Amygdala (tissue), 56 donors: ENCODE measurements at places on chromosomes 7 and 10.

DNA sequence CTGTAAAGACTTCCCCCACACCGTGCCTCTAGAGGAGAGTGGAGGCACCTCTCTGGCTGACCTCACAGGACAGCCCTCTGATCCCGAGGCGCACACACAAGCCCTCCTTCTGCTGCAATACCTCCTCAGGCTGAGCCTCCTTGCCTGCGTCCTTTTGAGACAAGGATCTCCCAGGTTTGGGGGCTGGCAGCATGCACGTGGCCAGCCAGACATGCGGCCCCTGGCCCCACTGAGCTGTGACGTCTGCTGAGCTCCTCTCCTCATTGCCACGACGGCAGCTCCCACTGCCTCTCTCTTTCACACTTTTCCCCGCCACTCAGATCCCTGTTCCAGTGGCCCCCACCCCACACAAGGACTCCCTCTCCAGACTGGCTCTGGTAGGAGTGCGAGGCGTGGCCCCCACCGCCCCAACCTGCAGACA, 12.2 kb upstream of the DNAAF5 start:
- DNase-seq, result no peak

DNA sequence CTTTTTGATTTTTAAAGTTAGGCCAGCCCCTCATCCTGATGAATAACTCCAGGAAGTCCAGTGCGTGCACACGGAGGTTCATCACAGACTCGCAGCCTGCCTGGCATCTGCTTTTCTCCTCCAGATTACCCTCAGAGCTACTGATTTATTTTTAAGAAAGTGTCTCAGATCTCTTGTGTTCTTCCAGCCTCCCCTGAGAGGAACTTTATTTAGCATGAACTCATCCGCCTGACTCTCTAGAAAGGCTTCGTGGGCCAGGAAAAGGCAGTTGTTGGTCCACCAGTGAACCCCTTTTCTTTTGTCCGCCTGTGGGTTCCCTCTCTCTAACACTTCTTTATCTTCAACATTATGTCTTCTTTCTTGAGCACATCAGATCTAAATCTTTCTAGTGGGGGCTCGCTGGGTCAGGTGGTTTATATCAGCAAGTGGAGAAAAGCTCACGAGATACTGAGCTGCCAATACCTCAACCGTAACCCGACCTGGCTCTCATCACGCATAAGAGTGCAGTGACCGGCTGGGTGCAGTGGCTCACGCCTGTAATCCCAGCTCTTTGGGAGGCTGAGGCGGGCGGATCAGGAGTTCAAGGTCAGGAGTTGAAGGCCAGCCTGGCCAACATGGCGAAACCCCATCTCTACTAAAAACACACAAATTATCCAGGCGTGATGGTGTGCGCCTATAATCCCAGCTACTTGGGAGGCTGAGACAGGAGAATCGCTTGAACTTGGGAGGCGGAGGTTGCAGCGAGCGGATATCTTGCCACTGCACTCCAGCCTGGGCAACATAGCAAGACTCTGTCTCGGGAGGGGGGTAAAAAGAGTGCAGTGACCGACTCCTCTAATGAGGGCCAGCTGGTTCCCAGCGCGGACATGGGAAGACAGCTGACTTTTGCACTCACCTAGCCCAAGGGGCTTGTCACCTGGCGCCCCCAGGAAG, 162.3 kb downstream of the CCDC3 start:
- DNase-seq, result no peak

DNA sequence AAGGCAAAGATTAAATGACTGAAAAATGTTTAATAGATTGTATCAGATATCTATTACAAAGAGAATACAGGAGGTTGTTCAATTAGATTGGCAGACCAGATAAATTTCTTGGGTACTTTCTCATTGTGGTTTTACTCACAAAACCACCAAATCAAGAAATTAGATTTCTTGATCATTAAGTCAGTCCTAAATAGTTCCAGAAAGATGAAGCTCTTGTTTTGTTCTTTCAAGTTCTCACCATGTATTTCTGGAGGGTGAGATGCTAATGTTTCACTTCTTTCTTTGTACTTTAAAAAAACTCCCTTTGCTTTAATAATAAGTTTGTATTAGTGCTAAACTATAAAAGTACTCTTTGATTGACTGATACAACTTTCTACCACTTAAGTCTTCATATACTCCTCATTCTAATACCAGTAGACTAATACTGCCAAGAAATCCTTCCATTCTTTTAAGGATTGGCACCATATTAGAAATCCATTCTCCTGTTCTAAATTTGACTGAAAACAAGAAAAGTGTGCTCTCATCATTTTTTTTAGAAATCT, 69.4 kb downstream of the RNF133 start:
- no peak for DNase-seq

DNA sequence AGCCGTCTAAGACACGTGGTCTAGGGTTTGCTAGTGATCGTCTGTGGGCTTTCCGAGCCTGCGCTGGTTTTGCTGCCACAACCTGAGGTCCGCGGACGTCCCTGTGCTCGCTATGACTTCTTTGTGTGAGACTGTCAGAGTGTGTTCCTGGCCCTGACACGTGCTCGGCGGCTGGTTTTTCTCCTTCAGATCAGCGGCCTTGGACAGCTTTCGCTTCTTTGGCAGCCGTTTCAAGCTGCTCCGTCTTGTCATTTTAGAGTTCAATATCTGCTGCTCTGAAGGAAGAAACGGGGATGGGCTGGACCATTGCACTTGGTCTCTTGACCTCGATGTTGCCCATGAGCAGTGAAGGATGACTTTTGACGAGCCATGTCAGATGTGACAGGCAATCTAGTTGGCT, 147.3 kb downstream of the MGMT start:
- DNase-seq, result no peak

DNA sequence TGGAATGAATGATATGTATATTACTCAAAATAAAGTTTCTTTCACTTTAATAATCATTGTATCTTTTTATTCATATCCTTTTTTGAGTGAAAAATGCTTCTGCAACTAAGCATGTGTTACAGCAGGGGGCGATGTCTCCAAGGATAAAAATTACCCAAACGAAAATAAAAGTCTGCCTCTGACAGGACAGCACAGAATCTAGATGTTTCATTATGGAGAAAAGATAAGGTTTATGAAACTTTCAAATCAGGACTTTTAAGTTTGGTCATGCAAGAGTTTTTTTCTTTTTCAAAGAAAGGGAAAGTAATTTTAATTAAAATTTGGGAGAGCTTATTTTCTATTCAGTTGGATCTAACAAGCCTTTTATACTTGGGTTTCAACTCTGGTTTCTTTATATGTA, 48.4 kb downstream of the TES start:
- no peak for DNase-seq

DNA sequence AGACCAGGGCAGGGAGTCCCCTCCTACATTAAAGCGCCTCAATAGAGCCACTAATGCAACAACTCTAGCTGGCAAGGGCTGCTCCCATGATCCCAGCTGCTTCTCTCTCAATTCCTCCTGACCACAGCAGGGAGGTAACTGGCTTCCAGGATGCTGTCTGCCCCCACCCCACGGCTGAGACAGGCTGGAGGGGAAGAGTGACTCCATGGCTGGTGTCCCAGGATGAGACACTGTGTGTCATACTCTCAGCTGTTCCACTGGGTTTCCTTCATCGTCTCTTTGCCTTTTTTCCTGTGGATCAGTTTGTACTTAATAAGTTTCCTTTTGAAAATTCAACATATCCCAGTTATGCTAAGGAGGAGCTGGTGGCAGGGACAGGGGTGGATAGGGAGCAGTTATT, 27.7 kb upstream of the MYH16 start:
- no peak for DNase-seq

DNA sequence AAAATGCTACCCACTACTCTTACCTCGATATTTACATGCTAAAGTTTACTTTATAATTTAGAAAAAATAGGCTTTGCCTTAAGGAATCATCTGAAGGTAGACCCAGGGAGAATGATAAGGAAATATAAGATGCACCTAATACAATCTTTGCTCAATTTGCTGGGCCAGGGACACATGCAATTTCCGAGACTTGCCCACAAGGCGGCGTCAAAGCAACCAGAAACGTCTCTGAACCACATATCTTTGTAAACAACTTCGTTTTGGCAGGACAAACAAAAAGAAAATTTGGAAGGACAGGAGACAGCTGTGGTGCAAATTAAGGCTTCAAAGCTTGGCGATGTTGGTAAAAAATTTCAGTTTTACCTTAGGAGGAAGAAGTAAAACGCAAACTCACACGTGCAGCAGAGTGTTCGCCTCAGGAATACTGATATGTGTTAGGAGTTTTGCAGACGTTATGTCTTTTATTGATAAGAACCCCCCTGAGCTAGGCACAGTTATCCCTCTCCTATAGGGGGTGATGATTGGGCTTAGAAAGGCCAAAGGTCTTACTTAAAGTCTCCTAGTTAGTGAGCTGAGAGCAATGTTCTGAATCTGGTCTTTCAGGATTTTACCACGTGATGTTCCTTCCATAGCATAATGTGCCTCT, 134.3 kb downstream of the PRKCQ start:
- peak; percentile 36 for DNase-seq
